ENCODE measurements at places on chromosomes 4 and X.

DNA sequence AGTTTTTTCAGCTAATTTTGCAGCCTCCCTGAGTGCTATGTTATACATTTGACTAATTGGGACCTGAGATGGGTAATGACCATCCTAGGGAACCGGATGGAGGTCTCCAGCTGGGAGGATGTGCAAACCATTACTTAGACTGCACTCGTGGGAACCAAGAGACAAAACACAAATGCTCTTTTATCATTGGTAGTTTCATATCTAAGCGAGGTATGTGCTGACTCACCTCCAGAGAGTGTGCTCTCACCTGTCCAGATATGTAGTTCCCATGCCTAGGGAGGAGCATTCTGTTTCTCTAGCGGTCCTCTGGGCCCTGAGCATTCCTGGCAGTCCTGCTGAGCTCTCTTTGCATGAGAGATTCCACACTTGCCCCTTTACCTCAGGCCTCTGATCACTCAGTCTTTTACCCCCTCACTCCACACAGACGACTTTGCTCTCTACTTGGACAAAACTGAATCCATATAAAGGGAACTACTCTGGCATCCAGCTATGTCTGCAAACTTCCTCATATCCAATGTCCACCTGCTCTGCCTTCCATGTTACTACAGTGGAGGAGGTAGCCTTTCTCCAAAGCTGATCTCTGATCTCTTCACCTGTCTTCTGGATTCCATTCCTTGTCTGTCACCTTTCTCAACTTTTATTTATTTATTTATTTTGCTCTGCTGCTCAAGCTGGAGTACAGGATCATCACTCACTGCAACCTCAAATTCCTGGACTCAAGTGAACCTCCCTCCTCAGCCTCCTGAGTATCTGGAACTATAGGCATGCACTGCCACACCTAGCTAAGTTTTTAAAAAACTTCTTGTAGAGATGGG, 88.4 kb downstream of the LRP2BP start:
- no peak for DNase-seq

DNA sequence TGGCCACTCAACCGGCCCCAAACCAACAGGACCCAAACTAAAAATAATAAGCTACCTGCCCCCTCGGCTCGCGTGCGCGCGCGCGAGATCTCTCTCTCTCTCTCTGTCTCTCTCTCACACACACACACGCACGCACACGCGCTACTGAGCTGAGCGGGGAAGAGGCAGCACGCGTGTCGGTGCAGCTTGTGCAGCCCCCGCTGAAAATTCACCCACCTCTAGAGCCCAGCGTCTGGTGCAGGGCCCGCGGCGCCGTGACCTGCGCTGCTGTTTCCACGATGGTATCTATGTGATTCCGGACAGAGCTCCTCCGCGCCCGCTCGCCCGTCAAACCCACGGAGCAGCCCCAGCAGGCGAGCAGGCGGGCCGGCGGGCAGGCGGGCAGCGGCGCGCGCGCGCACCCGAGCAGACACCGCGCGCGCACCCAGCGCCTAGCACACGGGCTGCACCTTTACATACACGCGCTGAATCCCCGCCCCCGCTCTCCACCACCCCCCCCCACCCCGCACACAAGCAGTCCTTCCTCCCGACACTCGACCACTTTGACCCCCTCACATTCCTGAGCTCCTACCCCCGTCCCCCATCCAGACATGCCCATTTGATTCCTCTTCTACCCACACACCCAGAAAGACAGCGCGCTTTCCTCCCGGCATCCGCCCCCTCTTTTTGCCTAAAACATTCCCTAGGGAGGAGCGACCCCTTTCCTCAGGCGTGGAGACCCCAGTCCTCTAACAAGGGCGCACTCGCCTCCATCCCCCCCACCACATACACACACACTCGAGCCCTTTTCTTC, 1.0 kb downstream of the SLITRK4 start:
- no peak for DNase-seq

DNA sequence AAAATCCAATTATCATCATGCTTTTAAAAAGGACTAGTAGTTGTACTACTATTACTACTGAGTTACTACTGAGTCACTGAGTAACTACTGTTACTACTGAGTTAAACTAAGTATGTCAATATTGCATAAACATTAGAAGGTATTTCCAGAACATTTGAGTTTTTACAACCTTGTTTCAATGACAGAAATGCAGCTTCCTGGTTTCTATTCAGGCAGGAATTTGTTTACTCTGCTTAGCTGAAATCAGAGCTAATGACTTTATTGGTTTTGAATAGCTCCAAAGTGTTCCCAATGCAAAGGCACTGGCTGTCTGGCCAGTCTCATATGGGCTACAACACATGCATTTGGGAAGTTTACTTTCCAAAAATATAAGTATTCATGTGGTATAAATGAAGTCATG, 12.0 kb downstream of the RPS6KA6 start:
- no peak for DNase-seq

- DNase-seq = peak; percentile 56
These were observed 114.3 kb upstream of the TEX13C start for GRCh38 chrX:125205133-125205917.

DNA sequence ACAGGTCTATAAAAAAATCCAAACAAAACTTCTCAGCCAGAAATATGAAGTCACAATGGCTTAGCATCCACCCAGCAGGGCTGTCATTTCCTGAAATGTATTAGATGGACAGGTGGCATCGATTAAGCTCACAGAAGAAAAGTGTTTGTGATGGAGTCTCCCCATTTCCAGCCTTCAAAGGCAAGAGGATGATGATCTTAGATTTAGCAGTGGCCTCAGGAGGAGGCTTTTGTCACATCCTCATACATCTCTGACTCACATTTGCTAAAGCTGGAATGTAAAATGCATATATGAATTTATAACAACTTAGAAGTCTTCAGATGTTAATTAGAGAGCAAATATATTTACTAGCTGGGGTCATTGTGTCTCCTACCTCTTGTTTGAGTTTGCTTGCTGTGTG, 441.9 kb downstream of the SPRY1 start:
- DNase-seq = no peak

DNA sequence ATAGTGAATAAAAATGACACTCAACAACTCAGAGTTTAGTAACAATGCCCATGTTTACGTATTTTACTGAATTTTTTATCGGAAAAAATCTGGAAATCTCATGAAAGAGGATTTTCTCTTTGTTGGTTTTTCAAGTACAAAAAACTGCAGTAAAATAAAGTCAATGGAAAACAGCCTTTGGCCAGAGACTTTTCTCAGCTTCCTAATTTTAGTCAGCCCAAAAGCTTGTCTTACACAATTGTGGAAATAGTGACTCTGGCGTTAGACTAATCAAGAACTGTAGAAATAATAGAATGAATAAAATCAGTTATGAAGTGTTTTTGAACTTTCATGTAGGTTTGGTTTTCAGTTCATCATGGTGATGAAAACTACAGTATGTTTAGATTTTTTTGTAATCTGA, 234.7 kb downstream of the DKK2 start:
- DNase-seq = no peak

GRCh38 chr4:112431158-112431557, 84.8 kb downstream of the NEUROG2 start:
- DNase-seq = no peak

GRCh38 chr4:144202081-144202480, 61.6 kb upstream of the GYPA start:
- no peak for DNase-seq

DNA sequence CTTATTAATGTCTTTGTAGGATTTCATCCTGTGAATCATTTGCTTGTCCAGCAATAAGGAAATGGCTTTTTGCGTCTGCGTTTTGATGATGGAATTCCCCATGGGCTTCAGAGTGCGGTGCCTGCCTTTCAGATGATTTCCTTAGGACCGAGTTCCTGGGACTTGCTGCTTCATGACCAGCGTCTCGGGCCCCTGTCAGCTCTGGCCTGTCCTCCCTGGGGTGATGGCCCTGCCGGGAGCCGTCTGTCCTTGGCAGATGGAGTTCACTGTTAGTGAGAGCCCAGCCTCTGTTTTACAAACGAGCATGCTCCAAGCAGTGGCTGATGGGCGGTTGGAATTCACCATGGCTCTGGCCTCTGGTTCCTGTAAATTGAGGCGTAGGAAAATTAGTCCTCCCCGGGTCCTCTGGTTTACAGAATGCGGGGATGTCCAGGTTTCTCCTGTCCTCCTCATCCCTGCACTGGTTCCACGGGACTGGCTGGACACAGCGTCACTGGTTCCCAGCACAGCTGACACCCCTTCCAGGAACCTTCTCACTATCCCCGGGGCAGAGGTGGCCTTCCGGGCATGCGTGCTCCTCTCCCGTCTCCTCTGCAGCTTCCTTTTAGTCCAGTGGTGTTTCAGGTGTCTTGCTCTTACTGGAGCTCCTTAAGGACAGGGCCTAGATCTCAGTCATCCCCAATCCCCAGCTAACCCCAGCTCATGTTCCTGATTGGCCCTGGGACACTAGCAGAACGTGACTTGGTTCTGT, 34.9 kb downstream of the TBC1D14 start:
- DNase-seq = no peak

- DNase-seq = no peak
These were observed 3.5 kb upstream of the SAP30 start for GRCh38 chr4:173367285-173367684.

DNA sequence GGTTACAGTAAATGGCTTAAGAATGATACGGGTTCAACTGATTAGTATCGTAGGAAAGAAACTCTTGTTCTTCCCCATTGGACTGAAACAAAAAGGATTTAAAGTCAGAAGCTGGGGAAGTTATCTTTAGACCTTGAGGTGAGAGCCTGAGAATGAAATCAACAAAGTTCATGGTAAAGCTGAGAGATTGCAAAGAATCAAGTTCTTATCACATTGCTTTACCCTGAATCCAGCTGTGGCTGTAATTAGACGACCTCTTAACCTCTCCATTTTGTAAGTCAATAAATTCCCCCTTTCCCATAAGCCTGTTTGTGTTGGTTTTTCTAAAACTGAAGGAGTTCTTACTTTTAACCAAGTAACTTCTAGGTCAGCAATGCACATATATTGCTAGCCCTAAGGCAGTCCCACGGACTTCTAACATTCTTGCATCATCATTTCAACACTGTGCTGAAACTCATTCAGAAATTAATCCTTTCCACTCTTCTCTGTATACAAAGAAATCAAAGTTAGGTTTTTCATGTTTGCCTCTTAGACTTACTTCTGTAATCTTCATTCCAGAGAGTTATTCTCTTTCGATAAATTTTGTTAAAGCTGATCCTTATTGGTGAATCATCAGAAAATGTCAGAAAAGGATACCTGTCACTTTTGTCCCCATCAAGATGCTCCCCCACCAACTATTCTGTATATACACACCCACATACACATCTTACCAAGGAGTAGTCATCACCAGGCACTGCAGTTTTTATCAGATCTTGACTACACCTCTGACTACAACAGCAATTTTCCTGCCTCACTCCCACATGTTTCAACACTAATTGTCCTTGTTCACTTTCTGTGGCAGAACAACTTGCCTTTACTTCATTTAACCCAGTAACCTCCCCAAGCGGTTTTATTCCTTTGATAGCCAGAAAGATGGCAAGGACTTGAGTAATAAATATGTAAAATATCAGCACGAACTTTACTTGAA, 77.9 kb upstream of the STK26 start:
- no peak for DNase-seq

- DNase-seq = no peak
These were observed 12.8 kb upstream of the CDKN2AIP start for GRCh38 chr4:183431614-183432013.

GRCh38 chrX:72122621-72123337, 8.9 kb downstream of the RTL5 start:
- no peak for DNase-seq

DNA sequence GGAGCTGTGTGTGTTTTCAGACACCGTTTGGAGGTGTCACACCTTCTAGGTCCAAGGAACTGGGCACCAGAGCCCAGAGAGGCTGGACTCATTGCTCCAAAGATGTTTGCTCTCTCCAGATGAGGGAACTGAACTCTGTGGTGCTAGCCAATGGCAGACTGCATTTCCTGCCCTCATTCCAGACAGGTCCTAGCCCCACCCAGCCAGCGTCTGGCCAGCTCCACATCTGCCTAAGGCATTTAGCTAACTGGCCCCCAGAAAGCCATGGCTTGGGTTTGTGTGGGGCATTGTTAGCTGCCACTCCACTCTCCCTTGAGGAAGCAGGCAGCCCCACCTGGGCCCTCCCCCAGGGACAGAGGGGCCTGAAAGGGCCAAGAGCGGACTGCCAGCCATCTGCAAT, 11.4 kb downstream of the FGD1 start:
- DNase-seq = peak; percentile 40

GRCh38 chr4:108917255-108917654, 154.4 kb upstream of the ETNPPL start:
- DNase-seq = no peak

DNA sequence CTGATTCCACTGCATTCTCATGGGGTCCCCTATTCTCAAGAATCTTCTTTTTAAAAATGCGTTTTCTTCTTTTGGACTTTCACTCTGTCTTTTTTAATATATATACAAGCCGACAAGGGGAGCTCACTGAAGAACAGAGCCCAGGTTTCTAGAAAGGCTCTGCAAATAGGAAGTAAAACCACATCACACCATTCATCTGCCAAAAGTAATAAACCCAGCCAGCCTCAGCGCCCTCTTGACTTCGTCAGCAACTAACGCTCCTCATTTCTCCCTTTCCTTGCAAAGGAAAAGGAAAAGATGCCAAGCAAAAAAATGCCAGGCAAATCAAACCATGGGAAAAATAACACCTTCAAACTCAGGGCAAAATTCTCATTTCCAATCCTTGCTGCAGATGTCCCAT, 136.4 kb downstream of the HHIP start:
- no peak for DNase-seq

- no peak for DNase-seq
These were observed 11.5 kb downstream of the CXCL2 start for GRCh38 chr4:74087481-74087880.

DNA sequence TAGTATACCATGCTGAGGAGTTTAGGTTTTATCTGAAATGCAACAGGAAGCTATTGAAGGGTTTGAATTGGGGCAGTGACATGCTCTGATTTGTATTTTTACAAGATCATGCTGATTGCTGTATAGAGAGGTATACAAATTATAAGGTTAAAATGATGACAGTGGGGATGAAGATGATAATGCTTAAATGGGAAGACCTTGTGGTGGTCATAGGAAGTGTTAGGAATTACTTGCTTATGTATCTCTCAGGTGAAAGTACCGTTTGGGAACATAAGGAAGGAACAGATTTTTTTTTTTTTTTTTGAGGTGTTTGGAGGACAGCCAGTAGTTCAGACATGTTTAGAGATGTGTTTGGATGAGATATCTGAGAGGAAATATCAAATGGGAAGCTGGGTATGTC, 5.0 kb downstream of the BMP2K start:
- DNase-seq = no peak

- DNase-seq = peak; percentile 49
These were observed 146.2 kb upstream of the SCML1 start for GRCh38 chrX:17590892-17591740.

DNA sequence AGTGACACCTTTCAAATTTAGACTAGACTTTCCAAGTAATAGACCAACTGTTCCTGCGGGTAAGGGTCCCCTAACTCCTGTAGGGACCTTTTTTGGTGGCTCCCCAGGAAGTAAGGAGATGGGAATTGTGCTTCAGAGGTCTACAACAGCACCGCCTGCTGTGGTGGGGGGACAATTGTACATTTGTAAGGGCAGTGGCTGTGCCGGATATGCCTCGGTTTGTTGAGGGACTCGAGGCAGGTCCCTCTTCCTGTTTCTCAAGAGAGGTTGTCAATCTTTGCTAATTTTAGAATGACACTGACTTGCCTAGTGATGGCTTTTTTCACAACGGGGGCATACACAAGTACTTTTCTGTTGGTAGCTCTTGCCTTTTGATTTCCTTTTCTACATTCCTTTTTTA, 15.5 kb upstream of the HSD17B11 start:
- no peak for DNase-seq

GRCh38 chrX:41095908-41096307, 10.7 kb downstream of the USP9X start:
- DNase-seq = no peak
